ENCODE measurements at places on chromosomes 16 and 17. TPM values are rescaled to one million over a fixed set of nuclear protein-coding genes. Genes with fewer than 3 reads are reported as not detected.
A peak's percentile ranks its signal among the peaks of the same experiment; 100 is the strongest.

The MYL4 gene
- polyA plus RNA-seq: 0.53 TPM

The HSD17B2 gene
- polyA plus RNA-seq: 83.2 TPM

GRCh38 chr16:51084074-51084928, 66.8 kb downstream of the SALL1 start:
- no peak for DNase-seq

DNA sequence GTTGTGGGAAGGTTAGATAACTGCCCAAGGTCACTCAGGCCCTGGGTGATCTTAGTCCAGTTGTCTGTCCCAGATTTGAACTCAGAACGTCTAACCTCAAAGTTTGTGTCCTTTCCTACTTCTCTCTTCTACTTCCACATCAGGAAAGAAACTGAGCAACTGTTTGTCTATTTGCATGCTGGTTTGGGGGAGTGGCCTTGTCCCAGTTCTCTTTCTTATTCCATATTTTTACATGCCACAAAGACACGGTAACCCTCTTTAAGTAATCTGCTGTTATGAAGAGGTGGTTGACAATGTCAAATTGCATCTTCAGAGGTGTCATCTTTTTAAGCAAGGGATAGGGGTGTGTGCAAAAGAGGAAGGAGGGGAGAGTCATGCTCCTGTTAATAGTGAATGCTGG, 432.5 kb downstream of the HS3ST3B1 start:
- DNase-seq: no peak

DNA sequence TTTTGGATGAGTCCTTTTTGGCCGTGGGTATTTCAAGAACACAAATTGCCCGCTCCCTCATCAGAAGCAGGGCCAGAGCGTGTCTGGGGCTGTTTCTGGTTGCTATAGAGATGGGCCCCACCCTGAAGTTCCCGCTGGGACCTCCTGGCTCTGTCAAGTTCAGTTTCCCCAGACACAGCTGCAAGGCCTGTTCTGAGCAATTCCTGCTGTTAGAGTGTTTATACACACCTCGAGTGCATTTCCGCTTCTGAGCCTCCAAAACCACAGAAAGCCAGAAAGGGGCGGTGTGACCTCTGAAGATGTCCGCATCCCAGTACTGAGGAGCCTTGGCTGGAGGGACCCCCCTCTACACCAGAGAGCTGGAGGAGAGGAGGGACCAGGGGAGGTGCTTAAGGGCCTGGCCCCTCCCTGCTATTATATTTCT, 9.3 kb upstream of the WBP2 start:
- DNase-seq: peak; percentile 83

DNA sequence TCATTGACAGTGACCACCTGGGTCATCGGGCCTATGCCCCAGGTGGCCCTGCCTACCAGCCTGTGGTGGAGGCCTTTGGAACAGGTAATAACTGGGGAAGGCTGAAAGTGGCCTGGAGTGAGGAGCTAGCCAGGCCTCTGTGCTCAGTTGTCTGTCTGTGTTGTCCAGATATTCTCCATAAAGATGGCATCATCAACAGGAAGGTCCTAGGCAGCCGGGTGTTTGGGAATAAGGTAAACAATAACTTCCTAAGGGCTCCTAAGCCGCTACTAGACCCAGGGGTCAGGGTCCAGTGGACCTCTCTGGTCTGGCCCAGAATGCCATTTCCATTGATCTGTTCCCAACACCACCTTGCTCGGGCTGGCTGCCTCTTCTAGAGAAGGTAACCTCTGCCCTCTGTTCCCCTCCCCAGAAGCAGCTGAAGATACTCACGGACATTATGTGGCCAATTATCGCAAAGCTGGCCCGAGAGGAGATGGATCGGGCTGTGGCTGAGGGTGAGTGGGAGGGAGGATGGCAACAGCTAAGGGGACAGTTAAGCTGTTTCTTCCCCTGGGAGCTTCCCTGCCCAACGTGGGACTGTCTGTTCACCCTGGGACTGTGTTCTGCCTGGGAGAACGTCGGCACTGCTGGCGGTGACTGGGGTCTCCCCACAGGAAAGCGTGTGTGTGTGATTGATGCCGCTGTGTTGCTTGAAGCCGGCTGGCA, 1.9 kb upstream of the MLX start:
- no peak for DNase-seq

DNA sequence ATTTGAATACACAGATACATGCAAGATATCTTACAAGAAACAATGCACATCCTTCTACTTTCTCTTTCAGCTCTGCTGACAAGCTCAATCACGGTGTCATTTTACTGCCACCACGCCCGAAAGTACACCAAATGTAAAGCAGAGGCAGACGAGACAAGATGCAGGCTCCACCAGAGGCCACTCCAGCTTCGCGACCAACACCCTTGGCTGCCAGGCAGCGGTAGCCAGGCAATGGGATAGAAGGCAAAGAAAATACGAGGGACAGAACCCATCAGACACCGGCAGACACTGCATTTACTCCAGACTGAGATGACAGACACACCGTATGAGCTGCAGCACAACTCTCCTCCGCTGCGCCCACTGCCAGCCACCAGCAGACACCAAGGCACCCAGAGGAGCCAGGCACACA, 41.0 kb downstream of the USP22 start:
- no peak for DNase-seq

GRCh38 chr17:76845541-76846017, 22.6 kb upstream of the MGAT5B start:
- DNase-seq: no peak

DNA sequence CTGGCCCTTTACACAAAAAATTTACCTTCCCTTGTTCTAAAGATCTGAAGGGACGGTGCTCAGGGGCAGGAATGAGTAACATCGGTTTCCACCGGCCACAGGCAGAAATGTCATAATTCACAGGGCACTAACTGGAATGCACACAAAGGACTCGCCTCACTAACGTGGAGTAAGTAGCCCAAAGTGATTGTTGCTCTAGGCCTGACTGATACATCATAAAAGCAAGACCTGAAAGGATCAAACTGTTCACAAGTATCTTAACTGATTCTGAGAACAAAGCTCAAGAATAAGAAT, 8.9 kb upstream of the TCF25 start:
- no peak for DNase-seq

DNA sequence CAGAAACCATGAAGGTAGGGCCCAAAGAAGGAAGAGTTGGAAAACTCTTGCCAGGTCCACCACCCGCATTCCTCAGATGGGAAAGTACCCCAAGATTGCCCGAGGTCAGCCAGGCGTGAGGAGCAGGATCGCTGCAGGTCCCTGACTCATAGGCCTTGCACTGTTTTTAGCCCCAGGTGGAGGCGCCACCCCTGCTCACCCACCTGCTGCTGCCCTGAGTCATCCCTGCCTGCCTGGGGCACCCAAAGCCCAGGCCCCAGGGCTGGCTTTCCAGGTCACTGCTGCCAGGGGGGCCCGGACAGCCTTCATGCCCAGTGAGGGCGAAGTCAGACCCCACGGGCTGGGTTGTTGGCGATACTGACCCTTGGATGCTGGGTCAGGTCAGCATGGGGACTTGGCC, 100.9 kb downstream of the AMFR start:
- no peak for DNase-seq
